CD8-positive, alpha-beta T cell (primary cell): ENCODE measurements at places on chromosomes 3 and 15.

DNA sequence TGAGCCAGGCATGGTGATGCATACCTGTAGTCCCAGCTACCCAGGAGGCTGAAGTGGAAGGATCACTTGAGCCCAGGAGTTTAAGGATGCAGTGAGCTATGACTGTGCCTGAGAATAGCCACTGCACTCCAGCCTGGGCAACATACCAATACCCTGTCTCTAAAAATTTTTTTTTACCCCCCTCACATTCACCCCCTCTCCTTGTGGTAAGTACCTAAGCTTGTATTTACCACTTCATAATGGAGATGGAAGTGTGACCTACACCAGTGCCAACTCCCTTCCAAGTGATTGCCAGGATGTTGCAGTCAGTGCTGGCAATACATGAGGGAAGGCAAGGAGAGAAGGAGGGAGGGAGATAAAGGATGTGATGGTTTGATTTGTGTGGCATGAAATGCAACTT, 84.2 kb downstream of the LRRC28 start:
- no peak for DNase-seq

- DNase-seq: no peak
Measured at GRCh38 chr3:180947761-180948390, 35.4 kb downstream of the FXR1 start.

- no peak for DNase-seq
Measured at GRCh38 chr3:31762888-31763351, 218.1 kb downstream of the OSBPL10 start.

DNA sequence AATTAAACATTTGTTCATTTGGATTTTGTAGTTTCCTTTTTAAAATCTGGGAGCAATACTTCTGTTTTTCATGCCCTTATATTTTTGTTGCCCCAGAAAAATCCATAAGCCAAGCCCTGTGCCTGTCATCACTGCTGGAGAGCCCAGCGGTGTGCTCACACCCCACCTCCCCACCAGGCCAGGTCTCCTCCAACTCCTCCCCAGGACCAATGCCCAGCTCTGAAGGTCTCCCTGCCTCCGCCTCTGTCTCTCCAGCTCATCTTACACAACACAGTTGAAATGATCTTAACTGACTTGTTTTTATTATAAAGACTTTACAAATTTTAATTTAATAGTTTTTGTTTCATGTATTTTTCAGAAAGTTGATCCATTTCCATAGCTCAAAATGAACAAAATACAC, 66.4 kb downstream of the RHCG start:
- no peak for DNase-seq
